GM13976 (cell line): ENCODE measurements at places on chromosomes 3 and 15.

GRCh38 chr3:13110678-13111116, 37.5 kb upstream of the IQSEC1 start:
- peak; percentile 79 for DNase-seq

GRCh38 chr3:128975276-128975675, 18.6 kb downstream of the CFAP92 start:
- no peak for DNase-seq

GRCh38 chr15:89398896-89399237, 64.2 kb upstream of the POLG start:
- no peak for DNase-seq

DNA sequence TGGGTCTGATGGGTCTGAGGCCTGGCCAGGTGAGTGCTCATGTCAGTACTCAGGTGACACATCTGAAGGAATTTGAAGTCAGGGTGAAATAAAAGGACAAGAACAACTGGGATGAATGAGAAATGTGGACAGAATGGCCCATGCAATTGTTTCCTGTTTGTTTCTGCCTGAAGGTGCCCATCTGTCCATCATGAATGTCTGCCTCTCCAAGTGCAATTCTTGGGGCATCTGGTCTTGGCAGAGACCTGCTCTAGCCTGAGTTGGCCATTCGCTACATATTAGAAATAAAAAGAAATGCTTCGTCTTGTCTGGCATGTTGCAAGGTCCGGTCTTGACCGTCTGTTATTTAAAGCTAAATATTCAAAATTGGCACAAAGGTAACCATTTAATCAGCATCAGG, 142.0 kb upstream of the AGBL1 start:
- DNase-seq, result no peak

DNA sequence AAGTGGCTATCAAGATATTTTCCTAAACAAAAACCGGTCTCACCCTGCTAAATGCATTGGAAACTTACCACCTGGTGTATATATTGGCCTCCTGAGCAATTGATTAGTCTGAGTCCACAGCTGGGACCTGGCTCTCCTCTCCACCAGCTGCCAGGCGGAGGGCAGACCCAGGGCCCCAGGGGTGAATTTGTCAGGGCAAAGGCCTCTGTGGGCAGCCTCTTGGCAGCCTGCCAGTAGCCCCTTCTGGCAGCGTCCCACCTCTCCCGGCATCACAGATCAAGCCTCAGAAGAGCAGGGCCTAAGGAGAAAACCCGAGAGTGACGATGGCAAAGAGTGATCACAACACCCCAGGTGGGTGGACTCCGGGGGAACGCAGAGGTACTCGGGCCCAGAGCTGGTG, 43.0 kb upstream of the IDH2 start:
- no peak for DNase-seq

DNA sequence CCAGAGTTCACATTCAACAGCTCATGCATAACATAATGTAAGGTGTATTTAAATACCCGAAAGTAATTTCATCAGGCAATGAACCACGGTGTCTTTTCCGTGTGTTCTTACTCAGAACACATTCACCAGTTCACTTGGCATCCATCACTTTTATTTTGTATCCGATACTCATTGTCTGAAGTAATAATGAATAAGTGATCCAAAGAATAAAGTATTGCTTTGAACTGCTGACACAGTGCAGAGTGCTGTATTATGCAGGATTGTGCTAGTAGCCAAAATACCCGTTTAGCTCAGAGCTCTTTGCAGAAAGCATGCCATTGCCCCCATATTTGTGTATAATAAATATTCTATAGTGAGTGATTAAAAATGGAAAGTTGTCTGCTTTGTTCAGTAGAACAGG, 460.9 kb upstream of the KCNMB2 start:
- DNase-seq, result no peak

- DNase-seq, result peak; percentile 73
These were observed 2.1 kb upstream of the GNAT1 start for GRCh38 chr3:50189274-50189673.

- no peak for DNase-seq
These were observed 931.7 kb downstream of the MCTP2 start for GRCh38 chr15:95162967-95163531.

DNA sequence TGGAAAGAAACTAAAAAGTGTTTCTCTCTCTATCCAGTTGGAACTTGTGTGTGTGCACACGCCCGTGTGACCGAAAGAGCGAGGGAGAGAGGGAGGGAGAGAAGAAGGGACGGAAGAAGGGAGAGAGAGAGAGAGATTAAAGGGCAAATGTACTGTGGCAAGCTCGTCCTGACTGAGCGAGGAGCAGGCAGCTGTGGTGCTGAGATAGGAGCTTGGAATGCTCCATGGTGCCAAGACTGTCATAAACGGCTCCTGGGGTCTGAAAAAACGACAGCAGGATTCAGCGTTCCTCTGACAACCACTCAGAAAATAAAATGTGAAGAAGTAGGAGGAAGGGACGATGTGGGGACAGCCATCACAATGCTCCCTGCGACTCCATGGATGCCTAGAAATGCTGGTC, 276.0 kb downstream of the SV2B start:
- DNase-seq, result no peak

- DNase-seq, result no peak
These were observed 48.0 kb upstream of the APEH start for GRCh38 chr3:49626101-49626581.

DNA sequence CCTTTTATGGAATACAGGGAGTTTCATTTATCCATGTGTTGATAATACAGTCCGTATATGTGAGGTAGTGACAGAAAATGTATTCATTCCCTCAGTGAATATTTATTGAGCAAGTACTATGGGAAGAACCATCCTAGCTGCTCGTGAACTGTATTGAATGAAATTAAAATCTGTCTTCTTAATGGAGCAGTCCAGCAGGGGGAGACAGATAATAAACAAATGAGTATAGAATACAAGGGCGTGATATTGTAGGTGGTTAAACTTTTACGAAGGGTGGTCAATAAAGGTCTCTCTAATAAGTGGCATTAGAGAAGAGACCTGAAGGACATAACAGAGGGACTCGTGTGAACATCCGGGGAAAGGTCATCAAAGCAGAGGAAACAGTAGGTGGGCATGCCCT, 62.7 kb upstream of the OSTN start:
- DNase-seq, result peak; percentile 51

- no peak for DNase-seq
These were observed 163.6 kb downstream of the SERPINI1 start for GRCh38 chr3:167899093-167899492.

DNA sequence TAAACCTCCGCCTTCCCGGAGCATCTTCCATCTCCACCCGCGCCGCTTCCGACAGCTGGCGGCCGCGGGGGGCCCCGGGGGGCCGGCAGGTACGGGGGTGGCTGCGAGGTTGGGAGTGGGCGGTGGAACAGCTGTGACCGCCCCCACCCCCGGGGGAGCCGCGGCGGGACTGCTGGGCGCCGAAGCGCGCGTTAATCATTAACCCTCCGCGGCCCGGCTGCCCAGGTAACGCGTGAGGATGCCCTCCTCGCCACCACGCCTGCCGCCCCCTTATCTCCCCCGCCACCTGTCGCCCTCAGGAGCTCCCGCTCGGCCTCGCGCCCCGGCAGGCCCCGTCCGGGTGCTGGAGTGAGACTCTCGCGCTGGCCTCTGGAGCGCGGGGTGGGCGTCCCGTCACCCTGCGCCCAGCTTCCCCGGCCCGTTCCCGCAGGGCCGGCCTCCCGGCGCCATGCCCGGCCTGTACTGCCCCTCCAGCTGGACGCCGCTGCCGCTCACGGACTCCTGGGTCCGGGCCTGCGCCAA, 757 bp downstream of the VWA5B2 start:
- DNase-seq, result peak; percentile 60

GRCh38 chr15:51798281-51798680, 31.2 kb upstream of the TMOD3 start:
- no peak for DNase-seq

GRCh38 chr3:165211721-165212120, 15.5 kb upstream of the SLITRK3 start:
- no peak for DNase-seq

DNA sequence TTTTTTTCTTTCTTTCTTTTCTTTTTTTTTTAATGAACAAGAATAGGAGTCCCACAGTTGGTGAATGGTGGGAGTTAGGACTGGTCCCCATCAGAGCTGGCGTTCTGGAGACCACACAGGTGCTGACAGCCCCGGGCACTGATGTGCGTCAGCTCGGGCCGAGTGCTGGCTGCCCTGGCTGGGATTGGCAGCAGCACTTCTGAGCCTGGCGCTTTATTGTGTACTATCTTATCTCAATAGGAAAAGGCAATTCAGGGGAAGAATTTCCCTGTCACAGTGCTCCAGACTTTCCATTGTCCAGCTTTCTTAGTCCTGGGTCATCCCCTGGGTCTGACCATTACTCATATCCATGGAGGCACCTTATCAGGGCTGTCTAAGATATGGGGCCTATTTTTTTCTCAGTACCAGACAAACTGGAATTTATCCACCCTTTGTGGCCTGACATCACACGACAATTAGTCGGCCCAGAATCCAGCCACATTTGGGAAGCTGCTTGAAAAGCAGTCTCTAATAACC, 54.1 kb downstream of the TMEM44 start:
- no peak for DNase-seq

DNA sequence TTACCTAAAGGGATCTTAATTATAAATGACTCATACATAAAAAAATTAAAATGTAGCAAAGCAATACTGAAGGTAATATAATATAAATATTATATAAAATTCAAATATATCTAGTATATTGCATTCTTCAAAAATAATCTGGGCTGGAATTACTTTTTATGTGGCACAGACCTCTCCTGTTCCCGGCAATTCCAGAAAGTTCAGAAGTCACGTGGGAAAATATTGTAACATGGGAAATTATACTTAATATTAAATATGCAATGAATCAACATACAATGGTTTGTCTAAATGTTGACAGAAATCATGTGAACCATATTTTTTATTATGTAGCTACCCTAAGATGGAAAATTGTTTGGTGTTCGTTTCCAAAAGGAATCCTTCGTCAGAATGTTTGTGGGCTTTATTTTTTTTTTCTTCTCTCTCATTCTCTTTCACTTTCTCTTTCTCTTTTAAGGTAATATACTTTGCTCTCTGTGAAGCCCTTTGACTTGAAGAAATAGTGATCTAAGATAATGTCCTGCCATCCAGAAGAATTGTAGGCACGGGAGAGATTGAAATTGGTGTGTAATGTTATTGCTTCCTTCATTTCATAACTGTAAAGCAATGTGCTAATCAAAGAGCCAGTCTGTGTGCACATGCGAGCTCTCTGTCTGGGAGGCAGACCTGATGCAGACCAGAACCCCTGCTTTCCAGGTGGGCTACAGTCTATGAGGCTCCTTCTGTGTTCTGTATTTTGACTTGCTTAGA, 559.4 kb downstream of the NR2F2 start:
- no peak for DNase-seq

- DNase-seq, result peak; percentile 10
These were observed 162.9 kb downstream of the TIGIT start for GRCh38 chr3:114456742-114457141.

- DNase-seq, result no peak
These were observed 11.5 kb upstream of the ANKRD28 start for GRCh38 chr3:15809313-15809712.

- DNase-seq, result no peak
These were observed 1271.0 kb downstream of the NSUN3 start for GRCh38 chr3:95333826-95334225.

DNA sequence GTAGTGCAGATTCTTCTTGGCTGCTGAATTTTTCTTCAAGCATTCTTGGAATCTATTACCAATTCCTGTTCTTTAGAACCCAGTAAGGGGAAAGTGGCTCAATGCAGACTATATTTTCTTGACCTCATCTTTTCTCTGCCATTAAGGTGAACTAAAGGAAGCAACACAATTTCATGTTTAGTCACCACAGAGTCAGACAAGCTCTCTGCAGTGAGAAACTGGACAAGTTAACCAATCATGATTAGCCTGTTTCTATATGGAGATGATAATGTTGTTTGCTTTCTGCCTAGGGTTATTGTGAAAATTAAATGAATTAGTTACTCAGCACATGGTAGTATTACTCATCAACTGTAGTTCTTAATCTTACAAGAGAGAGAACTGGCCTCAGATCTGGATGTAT, 1075.1 kb downstream of the AGBL1 start:
- no peak for DNase-seq

- DNase-seq, result no peak
These were observed 133.6 kb downstream of the OCA2 start for GRCh38 chr15:27965546-27965945.

GRCh38 chr15:39595338-39596221, 14.7 kb downstream of the THBS1 start:
- DNase-seq, result no peak

DNA sequence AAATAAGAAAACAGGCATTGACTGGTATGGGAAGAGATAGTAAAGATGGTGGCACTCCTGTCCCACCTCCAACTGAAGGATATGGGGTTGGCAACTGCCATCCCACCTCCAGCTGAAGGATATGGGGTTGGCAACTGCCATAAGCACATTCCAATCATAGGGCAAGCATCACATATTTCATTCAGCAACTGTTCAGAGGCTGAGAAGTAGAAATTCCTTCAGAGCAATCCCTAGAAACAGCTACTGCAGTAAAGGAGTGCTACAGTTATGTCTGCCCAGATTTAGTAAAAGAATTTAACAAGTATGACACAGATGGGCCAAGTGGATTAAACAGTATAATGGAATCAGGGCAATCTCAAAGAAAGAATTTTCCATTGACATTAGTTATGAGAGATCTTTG, 156.8 kb downstream of the IMPG2 start:
- DNase-seq, result no peak

DNA sequence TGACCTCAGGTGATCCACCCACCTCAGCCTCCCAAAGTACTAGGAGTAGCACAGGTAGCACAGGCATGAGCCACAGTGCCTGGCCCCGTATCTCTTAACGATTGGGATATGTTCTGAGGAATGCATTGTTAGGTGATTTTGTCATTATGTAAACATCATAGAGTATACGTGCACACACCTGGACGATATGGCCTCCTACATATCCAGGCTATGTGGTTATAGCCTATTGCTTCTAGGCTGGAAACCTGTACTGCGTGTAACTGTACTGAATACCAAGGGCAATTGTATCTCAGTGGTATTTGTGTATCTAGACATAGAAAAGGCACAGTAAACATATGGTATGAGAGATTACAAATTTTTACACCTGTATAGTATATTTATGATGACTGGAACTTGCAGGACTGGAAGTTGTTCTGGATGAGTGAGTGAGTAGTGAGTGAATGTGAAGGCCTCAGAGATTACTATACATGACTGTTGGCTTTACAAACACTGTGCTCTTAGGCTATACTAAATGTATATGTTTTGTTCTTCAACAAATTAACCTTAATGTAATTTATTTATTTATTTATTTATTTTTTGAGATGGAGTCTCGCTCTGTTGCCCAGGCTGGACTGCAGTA, 120.7 kb downstream of the MBNL1 start:
- no peak for DNase-seq

DNA sequence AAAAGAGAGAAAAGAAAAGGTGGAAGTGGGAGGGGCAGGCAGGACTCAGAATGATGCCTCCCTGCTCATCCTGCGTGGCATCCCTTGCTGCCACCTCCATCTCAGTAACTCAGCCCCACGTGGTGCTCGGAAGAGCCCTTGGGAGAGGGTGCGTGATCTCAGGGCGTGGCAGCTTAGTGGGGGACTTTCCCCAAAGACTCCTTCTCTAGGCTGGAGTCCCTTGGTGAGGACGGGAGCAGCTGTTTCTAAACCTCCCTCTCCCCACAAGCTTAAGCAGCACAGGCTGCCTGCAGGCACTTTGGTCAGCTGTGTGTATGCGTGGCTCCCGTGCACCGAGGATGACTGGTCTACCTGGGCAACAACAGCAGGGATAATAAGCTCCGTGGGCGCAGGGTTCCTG, 7.4 kb upstream of the ANPEP start:
- DNase-seq, result peak; percentile 37
